ENCODE measurements at places on chromosomes 13 and 19.

- DNase-seq: no peak
Observed at GRCh38 chr19:40525234-40526051, 51.2 kb upstream of the SHKBP1 start.

DNA sequence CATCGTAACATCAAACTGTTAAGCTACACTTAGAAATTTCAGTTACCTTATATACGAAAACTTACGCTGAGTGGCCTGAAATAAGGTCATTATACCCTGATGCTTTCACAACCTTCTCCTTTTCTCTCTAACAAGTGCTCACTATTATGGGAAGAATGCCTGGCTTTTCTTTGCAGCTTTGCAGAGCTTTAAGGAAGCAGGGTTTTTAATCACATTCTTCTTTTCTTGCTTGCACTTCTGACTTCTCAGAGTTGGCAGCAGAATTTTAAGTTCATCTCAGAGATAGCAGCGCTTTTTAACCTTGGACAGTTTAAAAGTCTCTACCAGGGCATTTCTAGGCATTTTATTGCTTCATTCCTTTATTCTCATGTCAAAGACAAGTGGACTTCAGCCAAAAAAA, 285.1 kb downstream of the SPRY2 start:
- DNase-seq: no peak

- DNase-seq: no peak
Observed at GRCh38 chr13:95505265-95505664, 47.3 kb upstream of the CLDN10 start.

- DNase-seq: no peak
Observed at GRCh38 chr13:32548837-32549236, 10.2 kb upstream of the N4BP2L2 start.

- DNase-seq: no peak
Observed at GRCh38 chr19:10920781-10921180, 7.7 kb downstream of the YIPF2 start.

DNA sequence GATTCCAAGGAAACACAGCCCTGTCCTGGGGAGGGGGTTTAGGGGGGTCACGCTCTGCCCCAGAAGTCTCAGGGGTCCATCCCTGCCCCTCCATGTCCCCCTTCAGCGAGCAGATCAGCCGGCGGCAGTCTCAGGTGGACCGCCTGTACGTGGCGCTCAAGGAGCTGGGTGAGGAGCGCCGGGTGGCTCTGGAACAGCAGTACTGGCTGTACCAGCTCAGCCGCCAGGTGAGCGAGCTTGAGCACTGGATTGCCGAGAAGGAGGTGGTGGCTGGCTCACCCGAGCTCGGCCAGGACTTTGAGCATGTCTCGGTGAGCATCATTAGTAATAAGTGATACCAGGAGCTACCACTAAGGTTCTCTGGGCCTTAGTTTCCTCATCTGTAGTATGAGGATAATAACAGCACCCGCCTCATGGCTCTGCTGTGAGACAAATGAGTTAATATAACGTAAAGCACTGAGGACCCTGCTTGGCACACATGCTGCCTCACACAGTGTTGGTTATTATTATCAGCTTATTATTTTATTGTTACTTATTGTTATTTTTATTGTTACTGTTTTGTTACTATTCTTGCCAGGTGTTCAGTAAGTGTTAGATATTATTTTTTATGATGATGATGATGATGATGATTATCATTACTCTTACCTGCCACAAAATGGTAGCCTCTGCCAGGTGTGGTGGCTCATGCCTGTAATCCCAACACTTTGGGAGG, 20.5 kb upstream of the SHKBP1 start:
- no peak for DNase-seq

DNA sequence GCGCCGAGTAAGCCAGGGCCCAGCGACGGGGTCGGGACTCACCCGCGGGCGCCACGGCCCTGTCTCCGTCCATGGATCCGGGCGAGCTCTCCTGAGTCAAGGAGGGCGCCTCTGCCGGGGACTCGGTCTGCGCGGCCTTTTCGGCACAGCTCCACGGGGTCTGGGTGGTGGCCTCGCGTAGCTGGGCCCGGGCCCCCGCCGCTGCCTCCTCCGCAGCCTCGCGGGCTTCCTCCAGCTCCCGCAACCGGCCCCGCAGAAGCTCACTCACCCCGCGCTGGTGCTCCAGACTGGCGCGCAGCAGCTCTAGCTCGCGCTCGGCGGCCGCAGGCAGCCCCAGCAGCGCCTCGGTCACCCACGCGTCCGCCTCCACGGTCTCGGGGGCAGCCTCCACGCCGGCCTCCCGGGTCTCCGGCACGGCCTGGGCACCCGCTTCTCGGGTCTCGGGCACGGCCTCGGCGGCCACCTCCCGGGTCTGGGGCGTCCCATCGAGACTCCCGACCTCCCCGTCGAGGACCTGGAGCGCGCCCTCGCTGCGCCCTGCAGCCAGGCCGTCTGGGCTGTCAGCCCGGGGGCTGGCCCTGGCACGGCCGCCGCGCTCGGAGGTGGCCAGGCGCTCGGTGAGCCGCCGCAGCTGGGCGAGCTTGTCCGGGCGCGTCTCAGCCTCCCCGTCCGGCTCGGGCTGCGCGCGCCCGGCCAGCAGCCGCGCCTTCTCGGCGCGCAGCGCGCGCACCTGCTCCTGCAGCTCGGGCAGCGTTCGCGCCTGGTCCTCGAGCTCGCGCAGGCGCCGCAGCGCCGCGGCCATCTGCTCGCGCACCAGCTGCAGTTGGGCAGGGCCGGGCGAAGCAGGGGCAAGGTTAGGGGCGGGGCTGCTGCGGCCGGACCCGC, 8.4 kb downstream of the KANK3 start:
- no peak for DNase-seq

- DNase-seq: no peak
Observed at GRCh38 chr13:76703621-76704288, 182.4 kb downstream of the KCTD12 start.

GRCh38 chr13:27830010-27830409, 37.7 kb downstream of the GSX1 start:
- DNase-seq: no peak

DNA sequence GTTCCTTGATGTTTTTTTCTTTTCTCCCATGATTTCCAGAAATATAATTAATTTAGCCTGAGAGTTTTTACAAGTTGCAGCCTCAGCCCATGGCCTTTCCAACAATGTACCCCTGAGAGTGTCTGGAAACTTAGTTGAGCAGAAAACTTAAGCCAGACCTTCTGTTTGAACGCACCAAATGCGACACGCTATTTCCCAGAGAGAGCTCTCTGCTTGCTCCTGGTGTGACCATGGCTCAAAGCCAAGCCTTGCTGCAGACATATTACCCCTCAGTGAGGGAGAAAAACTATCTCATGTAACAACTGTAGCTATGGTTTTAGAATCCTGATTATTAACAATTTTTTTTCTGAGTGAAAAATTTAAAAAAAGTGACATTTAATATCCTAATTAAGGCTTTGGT, 1204.5 kb upstream of the SLC10A2 start:
- no peak for DNase-seq
